ENCODE measurements at places on chromosomes 16 and 17. TPM values are rescaled to one million over a fixed set of nuclear protein-coding genes. Genes with fewer than 3 reads are reported as not detected.

The CDH13 gene
- total RNA-seq = 14.5 TPM

The SLC13A2 gene
- total RNA-seq = not detected

The PRDM7 gene
- total RNA-seq = not detected

The PHKG2 gene
- 8.9 TPM for total RNA-seq

The NOMO2 gene
- 105 TPM for total RNA-seq

The HOXB8 gene
- total RNA-seq = not detected

The VAT1L gene
- 0.20 TPM for total RNA-seq

The IL21R gene
- total RNA-seq = under 0.01 TPM

The THOC6 gene
- 17.2 TPM for total RNA-seq

The NEUROD2 gene
- not detected for total RNA-seq

The CD300H gene
- not detected for total RNA-seq

The SLFN14 gene
- not detected for total RNA-seq

The PHOSPHO1 gene
- total RNA-seq = not detected

The ZNF213 gene
- total RNA-seq = 3.2 TPM

The HID1 gene
- total RNA-seq = 44.8 TPM

The C16orf78 gene
- not detected for total RNA-seq

The SLC12A3 gene
- total RNA-seq = not detected

The C17orf113 gene
- 0.20 TPM for total RNA-seq

The IL4R gene
- 10.5 TPM for total RNA-seq

The DNAH9 gene
- total RNA-seq = not detected

The TLCD2 gene
- 1.2 TPM for total RNA-seq

The CCDC144A gene
- under 0.01 TPM for total RNA-seq

The TP53TG3B gene
- not detected for total RNA-seq

The RRAD gene
- total RNA-seq = 0.60 TPM

The NOB1 gene
- total RNA-seq = 17.4 TPM

The C17orf50 gene
- not detected for total RNA-seq

The PRPSAP2 gene
- total RNA-seq = 32.5 TPM

The SOX15 gene
- not detected for total RNA-seq

The KRTAP4-2 gene
- not detected for total RNA-seq

The CACNA1G gene
- total RNA-seq = not detected

The CCL4 gene
- not detected for total RNA-seq

The AOC2 gene
- total RNA-seq = 0.22 TPM

The TMEM132E gene
- total RNA-seq = not detected

The SLC52A1 gene
- under 0.01 TPM for total RNA-seq

The CDRT15L2 gene
- total RNA-seq = not detected

The KRTAP4-5 gene
- not detected for total RNA-seq

The KRT33B gene
- not detected for total RNA-seq

The AIPL1 gene
- total RNA-seq = not detected

The CHST5 gene
- not detected for total RNA-seq

The AURKB gene
- 16.6 TPM for total RNA-seq

The WWP2 gene
- 15.1 TPM for total RNA-seq

The EMP2 gene
- total RNA-seq = 11.3 TPM

The MT1M gene
- 0.99 TPM for total RNA-seq

The ANKFN1 gene
- total RNA-seq = not detected

The SDR42E1 gene
- 3.7 TPM for total RNA-seq

The KRTAP1-3 gene
- total RNA-seq = not detected

The ZNF688 gene
- total RNA-seq = 5.0 TPM

The TBX6 gene
- under 0.01 TPM for total RNA-seq

The KRTAP3-2 gene
- not detected for total RNA-seq

The BRD7 gene
- total RNA-seq = 42.3 TPM

The CCL22 gene
- not detected for total RNA-seq

The MT3 gene
- total RNA-seq = not detected

The GNGT2 gene
- total RNA-seq = 1.5 TPM

The GPRC5B gene
- 26.6 TPM for total RNA-seq
